Hematopoietic multipotent progenitor cell treated with erythropoietin and hydrocortisone succinate and interleukin-3 and kit ligand, for 15 days (in vitro differentiated cells): ENCODE measurements at places on chromosomes 1 and 21.

GRCh38 chr1:29991025-29991424 is 732.4 kb downstream of the MATN1 start:
- DNase-seq = no peak

GRCh38 chr1:39545531-39545930 is 31.1 kb downstream of the PABPC4 start:
- DNase-seq = no peak

DNA sequence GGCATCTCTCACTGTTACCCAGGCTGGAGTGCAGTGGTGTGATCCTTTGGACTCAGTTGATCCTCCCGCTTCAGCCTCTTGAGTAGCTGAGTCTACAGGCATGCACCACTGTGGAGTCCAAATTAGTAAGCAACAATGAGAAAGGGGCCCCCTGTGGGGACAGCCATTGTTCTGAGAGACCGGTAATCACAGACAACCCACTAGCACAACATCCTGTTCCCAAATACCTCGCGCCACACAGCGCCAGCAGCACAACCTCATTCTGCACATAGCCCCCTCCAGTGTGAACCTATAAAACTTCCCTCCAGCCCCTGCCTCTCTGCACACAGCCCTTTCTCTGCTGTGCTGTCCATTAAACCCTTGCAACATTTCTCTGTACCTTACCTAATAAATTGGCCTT is 226.4 kb downstream of the DYRK1A start:
- no peak for DNase-seq

DNA sequence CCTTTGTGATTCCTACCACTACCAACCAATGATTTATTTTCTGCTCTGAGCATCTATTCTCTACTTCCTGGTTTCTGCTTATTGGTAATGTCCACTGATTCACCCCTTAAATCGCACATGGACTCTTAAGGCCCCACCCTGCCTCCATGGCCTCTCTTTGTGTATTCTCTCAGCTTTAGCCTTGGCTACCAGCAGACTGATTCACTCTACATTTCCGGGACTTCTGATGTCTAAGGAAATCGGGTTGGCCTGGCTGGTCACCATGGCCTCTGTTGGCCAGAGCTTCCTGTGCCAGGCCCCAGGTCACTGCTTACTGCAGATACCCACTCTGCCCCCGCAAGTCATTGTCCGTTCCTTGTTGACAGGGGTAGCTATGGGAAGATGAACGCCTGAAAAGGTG is 40.9 kb downstream of the PDPN start:
- DNase-seq = no peak

GRCh38 chr1:13554798-13555197 is 28.8 kb upstream of the PDPN start:
- no peak for DNase-seq

- DNase-seq = no peak
These were observed 58.2 kb upstream of the MPC2 start for GRCh38 chr1:167995038-167995437.

DNA sequence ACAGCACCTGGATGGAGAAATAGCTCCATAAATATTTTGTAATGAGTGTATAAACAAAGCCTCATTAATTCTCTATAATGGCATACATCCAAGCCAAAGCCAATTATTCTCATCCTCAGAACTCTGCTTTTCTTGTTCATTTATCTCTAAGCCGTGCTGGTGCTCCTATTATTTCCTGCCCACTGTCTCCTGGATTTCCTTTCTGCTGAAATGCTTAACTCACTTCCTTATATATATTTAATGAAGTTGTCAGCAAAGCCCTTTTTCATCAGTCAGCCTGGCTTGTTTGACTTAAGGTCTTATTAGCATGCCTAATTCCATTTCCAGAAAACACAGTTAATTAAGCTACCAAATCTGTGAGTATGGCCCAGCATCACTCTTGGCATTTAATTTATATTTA is 93.4 kb downstream of the SLC25A24 start:
- no peak for DNase-seq
